NCI-H1048 (cell line): ENCODE measurements at places on chromosomes 5 and 9.

- no peak for DNase-seq
These were observed 70.9 kb downstream of the PTTG1 start for GRCh38 chr5:160492565-160492964.

DNA sequence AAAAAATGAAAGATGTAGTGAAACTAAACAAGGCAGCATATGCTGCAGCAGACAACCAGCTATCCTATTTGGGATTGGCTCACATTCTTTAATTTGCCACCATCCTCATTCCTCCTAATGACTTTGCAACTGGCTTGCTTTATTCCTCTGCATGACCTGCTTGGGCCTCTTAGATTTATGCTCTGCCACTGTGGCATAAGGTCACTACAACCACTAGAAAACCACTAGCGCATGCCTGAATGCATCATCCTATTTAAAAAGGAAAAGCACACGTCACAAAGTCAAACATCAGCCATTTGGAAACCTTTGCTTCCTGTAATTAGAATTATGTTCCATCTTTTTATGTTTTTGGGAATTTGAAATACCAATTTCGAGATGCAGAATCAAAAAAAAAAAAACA lies 40.8 kb upstream of the CCDC152 start:
- no peak for DNase-seq

- DNase-seq: no peak
These were observed 218.6 kb upstream of the DMRTA1 start for GRCh38 chr9:22227986-22228385.

DNA sequence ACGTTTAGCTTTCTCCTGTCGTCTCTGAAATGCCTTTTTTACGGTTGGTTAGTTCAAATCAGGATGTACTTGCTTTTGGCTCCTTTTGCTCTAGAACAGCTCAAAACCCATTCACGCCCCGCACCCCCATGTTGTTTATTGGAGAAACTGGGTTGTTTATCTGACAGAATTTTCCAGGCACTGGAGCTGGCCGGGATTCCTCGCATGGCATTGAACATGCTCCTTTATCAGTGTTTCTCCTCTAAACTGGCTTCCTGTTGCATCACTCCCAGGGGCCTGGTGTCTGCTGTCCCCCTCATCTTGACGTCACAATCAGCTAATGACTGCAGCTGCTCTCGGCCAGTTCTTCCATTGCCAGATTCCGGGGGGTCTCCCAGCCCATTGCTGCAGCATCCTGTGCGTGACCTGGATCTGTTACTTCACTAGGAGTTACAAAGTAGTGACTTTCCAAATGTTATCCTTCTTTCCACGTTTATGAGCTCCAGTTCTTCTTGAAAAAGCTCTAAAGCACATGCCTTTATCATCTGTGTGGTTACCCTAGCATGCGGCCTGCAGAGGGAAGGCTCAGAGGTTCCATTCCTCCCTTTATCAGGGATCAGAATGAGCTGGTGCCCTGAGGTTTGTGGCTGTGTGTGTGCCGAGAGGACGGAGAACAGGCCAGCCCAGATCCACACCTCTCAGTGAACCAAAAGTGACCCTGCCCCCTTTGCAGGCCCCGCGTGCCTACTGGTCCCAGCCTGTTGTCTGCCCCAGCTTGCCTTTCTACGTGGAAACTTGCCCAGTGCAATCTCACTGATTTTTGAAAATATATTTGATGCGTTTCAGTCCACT lies 27.5 kb downstream of the FAM163B start:
- no peak for DNase-seq
